Midbrain (tissue), 1 donor: ENCODE measurements at places on chromosomes 6 and 20.

GRCh38 chr6:34890533-34890925 lies 1.5 kb downstream of the ANKS1A start:
- DNase-seq: no peak

- DNase-seq: no peak
Observed at GRCh38 chr20:41054070-41054846, 25.6 kb downstream of the TOP1 start.

DNA sequence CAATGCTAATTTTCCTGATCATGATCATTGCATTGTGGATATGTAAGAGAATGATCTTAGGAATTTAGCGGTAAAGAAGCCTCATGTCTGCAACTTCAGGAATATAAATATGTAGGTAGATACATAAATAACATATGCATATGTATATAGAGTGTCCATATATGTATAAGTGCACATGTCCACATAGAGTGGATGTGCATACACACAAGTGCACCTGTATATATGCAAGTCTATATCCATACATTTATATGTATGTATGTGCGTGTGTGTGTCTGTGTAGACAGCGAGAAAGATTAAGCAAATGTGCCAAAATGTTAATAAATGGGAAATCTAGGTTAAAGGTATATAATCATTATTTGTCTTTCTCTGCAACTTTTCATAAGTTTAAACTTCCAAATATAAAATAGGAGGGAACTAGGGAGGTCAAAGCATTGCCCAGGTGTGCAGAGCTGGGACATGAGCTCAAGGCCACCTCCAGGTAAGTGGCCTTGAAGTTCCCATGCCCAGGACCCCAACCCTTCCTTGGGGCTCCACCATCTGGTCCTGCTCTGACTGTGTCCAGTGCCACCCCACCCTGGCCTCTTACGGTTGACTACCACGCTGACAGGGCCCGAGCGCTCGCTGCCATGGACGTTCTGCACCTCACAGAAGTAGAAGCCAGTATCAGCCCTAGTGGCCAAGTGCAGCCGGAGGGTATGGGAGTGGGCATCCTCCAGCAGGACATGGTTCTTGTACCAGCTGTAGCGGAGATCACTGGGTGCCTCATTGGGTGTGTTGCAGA lies 9.6 kb downstream of the SIGLEC1 start:
- DNase-seq: no peak

DNA sequence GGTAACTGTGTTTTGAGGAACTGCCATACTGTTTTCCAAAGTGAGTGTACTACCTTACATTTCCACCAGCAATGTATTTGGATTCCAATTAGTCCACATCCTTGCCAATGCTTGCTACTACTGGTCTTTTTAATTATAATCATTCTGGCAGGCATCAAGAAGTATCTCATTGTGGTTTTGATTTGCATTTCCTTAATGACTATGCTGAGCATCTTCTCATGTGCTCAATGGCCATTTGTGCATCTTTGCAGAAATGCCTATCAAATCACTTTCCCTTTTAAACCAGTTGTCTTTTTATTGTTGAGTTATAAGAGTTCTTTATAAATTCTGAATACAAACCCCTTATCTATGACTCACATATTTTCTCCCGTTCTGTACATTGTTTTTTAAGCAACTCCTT lies 75.9 kb downstream of the ATG5 start:
- no peak for DNase-seq

- no peak for DNase-seq
Observed at GRCh38 chr20:48824830-48825565, 2.8 kb downstream of the PREX1 start.

GRCh38 chr6:22254886-22255285 lies 42.0 kb downstream of the PRL start:
- DNase-seq: no peak

DNA sequence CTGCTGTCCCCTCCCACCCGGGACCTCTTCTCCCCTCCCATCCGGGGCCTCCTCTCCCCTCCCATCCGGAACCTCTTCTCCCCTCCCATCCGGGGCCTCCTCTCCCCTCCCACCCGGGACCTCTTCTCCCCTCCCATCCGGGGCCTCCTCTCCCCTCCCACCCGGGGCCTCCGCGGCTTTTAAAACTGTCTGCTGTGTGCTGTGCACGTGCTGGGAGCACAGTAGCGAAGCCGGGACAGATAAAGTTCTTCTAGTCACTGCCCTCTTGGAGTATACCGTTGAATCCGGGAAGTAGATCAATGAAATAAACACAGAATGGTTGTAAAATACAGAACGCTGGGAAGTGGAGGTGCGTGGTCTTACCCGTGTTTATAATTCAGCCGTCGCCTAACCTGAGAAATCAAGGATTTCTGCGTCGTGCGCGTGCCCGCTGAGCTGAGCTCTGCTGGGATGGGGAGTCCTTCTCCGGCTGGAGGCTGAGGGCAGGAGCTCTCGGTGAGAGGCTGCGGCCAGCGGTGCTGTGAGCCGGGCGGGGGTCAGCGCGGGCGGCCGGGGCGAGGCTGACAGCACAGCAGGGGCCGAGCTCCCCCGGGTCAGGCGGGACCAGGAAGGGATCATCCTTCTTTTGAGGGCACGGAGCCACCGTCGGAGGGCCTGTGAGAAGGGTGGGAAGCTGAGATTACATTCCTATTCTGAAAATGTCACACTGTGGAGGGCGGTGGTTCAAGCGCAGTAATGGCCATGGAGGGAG lies 19.6 kb upstream of the KIF25 start:
- DNase-seq: no peak

DNA sequence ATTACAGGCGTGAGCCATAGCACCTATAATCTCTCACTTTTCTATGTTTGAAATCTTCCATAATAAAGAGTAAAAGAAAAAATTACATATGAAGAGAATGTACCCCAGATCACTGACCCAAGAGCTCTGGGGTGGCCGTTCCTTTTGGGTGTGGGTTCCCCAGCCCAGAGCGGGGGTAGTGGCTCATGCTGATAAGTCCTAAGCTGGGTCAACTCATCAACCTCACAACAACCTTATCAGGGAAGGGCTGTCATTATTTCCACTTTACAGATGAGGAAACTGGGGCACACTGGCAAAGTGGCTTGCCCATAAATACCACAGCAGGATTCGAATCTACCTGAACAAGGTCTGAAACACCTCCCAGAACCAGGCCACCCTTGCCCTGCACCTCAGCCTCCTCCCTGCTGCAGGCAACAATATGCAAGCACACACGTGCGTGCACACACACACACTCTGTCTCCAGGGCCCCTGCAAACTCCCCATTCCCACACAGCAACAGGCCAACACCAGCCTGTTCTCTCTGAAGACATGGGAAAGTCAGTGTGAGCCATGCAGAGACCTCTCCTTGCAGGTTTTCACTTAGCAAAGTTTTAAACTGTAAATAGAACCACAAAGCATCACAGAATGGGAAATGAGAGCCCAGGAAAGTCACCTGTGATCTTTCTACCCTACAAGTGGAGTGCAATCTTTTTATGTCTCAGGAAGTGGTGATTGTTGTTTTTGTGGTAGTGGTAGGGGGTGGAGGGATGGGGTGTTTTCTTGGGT lies 27.7 kb downstream of the BFSP1 start:
- DNase-seq: no peak

- peak; percentile 58 for DNase-seq
Observed at GRCh38 chr20:45890077-45890984, 677 bp downstream of the NEURL2 start.

DNA sequence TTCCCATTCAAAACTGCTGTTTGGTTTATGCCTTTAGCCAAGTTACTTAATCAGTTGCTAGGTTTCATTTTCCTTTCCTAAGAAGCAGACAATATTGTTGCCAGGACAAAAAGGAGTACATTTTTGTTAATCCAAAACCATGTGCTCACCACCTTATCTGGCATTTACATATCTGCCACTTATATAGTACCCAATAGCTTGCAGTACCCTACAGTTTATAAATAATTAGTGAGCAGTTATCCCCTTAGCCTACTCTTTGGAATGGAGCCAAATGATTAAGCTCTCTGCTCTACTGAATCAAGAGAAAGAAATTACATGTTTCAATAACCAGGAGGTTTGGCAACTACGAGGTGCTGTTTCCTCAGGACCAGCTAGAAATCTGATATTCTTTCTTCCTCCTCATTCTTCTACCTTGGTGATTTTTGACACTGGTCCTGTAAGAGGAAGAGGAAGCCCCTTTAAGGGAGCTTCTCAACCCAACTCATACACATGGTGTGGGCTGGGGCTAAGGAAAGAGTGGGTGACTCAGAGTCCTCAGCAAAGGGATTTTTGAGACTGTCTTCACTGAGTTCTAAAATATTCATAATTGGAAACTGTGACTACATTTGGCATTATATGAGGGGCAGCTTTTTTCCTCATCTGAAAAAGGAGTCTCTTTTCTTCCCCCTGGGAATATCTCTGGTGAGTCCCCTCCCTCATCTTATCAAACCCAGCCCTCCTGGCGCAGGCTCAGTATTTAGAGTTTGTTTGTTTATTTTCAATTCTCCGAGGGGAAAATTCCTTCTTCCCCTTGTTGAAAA lies 1.5 kb downstream of the ZNFX1 start:
- peak; percentile 37 for DNase-seq

GRCh38 chr6:130852844-130853554 lies 25.8 kb downstream of the SMLR1 start:
- no peak for DNase-seq

GRCh38 chr6:43628393-43629103 lies 516 bp downstream of the GTPBP2 start:
- DNase-seq: peak; percentile 51

DNA sequence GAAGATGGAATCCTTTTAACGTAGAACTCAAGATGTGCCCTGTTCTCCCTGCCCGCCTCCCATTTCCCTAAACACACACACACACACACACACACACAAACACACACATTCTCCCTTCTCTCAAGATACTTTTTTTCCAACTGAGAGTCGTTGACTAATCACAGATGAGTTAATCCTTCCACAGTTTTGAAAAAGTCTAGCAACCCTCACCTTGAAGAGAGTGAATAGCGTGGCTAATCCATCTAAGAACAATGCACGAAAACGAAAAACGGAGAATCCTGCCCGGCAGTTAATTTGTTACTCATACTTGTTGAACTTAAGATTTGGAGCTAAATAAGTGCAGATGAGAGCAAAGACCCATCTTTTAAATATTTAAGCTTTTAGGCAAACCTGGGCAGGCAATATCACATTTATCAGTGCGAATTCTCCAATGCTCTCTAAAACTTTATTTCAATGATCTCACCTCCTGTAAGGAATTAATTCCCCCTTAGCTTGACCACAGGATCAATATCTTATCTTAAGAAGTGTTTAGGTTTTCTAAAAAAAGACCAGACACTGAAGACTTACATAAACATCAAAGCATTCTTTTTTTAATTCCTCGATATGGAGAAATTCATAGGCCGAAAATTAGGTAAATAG lies 1.1 kb downstream of the AGPAT4 start:
- DNase-seq: peak; percentile 38

DNA sequence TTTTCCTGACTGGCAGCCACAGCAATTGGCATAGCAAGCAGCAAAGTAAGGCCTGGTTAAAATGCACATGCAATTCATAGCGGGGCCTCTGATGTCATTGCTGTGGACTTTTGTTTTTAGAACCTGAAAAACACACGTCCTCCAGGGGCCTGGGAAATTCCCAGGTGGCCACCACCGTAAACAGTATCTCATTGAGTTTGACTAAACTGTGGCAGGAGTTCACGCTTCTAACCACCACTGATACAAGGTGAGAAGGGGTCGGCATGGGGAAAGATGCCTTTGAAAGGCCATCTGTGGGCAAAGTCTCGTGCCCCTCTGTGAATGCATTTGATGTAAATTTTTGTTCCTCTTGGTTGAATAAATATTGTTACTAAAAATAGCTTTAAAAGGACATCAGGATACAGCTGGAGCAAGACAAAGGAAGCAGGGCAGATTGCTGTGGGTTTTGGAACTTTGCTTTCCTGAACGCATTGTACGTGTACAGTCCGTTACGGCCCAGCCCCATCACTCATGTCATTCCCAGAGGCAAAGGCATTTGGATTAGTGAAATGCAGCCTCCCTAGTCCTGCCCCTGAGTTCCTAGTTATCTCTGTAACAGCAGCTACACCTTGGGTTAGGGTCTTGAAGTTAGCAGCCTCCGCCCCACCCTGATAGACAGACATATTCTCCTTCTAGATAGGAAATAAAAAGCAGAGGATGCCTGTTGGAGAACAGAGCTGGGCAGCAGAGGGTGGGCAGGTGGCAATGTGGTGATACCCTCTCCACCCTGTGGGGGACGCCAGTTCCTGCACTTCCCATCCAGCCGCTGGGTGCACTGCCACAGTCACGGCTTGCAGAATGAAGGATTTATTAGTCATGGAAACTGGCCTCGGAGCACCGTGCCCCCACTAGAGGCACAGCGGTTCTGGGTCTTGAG lies 80.3 kb downstream of the ZDHHC14 start:
- DNase-seq: peak; percentile 42

DNA sequence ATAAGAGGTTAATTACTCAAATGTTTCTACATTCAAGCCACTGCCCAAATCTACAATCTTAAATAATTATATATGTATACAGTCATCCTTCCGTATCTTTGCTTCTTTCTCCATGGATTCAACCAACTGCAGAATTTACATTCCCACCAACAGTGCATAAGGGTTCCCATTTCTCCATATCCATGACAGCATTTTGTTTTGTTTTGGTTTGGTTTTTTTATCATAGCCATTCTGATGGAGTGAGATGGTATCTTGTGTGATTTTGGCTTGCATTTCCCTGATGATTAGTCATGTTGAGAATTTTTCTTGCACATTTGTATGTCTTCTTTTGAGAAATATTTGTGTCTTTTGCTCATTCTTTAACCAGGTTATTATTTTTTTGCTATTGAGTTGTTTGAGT lies 198.5 kb downstream of the C6orf118 start:
- no peak for DNase-seq

DNA sequence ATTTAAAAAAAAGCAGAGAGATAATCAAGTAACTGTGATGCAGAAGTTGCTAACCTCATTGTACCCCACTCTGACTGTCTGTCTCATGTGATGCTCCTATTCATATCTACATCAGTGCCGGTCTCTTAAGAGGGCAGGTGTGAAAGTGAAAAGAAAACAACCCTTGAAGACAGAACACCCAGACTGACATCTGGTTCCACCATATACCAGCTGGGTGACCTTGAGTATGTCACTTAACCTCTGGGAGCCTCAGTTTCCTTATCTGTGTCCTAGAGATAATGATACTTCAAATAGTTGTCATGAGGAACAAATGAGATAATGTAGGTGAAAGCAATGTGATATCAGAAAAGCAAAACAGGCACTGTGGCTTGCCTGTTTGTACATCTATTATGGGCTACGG lies 426.8 kb upstream of the SOX4 start:
- no peak for DNase-seq

- no peak for DNase-seq
Observed at GRCh38 chr6:81894306-81894705, 141.8 kb upstream of the TENT5A start.

DNA sequence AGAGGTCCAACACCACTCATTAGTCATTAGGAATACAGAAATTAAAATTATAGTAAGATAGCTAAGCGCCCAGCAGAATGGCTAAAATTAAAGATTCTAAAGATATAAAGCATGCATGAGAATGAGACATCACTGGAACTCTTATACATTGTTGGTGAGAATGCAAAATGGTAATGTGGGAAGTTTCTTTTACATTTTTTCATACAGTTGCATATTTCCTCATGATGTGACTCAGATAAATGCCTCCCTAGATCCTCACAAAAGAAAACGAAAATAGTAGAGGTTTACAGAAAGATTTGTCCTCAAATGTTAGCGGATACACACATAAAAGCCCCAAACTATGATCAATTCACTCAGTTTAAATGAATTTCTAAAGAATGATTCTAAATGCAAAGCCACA lies 633.7 kb upstream of the GJE1 start:
- DNase-seq: no peak

- no peak for DNase-seq
Observed at GRCh38 chr6:38782616-38783015, 67.5 kb downstream of the DNAH8 start.
